GM04503 (cell line): ENCODE measurements at places on chromosomes 3 and 15.
A peak's percentile ranks its signal among the peaks of the same experiment; 100 is the strongest.

- DNase-seq: no peak
Observed at GRCh38 chr3:38482951-38483350, 13.2 kb upstream of the EXOG start.

DNA sequence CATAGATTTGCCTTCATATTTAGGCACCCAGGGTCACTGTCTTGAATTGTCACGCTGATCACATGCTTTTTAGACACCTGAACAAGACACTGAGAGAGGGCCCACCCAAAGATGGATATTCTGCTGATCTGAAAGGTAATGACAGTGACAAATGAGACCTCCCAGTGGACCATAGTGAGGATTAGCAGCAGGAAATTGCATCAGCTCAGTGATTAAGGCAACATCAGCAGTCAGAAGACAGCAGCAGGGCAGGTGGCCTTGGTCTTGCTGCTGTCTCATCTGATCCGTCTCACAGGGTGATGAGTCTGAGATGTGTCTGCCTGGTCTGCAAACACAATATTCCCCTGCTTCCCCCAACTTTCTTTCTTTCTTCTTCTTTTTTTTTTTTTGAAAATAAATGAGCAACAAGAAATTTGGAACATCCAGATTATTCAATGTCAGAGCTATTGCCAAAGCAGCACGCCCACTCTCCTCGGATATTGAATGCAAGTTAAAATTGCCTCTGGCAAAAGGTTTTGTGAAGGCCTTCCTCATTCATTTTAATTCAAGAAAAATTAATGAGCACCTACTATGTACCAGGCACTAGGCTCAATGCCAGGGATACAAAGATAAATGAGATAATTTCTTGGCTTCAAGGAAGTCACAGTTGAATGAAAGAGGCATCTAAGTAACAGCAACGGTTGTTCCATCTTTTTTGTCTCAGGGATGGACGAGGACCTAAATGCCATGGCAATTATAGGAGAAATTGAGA, 14.1 kb downstream of the OTOL1 start:
- no peak for DNase-seq

- DNase-seq: no peak
Observed at GRCh38 chr3:36697229-36698001, 66.9 kb downstream of the DCLK3 start.

DNA sequence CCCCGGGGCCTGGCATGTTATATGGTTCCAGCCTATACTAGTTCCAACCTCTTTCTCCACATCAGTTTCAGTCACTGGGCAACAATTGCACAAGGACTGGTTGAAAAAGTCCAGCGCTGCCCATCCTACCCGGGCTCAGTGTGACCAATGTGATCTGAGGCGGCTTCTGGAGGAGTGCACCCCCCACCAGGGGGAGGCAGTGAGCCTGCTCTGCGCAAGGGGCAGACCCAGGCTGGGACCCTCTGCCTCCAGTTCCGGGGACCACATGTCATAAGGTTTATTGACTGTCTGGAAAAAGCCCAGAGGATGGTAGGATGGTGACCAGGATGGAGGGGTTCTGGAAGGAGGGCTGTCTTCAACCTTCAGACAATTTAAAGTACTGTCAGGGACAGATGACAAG, 25.6 kb upstream of the NR2E3 start:
- no peak for DNase-seq

DNA sequence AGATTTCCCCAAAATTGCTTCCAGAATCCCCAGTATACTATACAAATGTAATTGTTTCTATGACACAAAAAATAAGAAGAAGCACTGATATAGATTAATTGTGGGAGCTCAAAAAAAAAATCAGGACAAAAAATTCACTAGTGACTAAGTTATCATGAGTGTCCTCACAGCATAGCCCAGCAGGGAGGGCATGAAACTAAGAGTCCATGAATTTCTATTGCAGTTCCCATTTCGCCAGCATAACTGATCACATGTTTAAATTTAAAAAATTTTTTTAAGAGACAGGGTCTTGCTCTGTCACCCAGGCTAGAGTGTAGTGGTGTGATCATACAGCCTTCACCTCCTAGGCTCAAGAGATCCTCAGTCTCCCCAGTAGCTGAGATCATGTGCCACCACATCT, 10.6 kb downstream of the NCEH1 start:
- no peak for DNase-seq

DNA sequence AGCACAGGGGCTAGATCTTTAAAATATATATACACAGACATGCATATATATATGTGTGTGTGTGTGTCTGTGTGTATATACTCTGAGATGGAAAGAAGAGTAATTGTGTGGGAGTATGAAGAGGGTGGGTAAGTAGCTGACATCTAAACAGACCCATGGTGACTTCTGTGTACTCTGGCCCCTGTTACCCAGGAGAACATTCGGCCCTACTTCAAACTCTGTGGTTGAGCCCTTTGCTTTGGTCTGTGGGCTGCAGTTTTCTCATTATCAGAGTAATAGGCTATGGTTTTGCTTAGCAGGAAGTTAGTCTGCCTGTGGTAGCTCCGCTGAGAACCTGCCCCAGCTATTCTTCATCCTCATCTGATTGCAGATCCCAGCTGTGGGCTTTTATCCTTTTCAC, 141.4 kb downstream of the RBPMS2 start:
- DNase-seq: no peak

GRCh38 chr3:15206662-15207576, 873 bp downstream of the CAPN7 start:
- DNase-seq: no peak

DNA sequence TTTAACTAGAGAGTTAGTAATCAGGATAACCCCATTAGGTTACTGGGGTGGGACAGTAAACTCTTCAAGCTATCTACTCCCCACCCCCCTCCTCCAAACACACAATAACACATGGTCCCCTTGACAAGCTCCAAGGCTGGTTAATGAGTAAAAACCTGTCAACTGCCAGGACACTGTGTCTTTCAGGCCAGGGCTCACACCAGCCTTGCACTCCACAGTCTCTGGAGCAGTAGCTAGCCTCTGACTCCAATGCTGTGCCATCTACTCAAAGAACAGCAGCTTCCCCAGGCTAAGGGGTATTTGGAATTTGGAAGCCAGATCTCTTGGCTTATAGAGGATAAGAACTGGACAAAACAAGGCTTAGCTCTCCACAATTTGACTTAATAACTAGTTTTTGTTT, 115.8 kb downstream of the LRIG1 start:
- DNase-seq: no peak

DNA sequence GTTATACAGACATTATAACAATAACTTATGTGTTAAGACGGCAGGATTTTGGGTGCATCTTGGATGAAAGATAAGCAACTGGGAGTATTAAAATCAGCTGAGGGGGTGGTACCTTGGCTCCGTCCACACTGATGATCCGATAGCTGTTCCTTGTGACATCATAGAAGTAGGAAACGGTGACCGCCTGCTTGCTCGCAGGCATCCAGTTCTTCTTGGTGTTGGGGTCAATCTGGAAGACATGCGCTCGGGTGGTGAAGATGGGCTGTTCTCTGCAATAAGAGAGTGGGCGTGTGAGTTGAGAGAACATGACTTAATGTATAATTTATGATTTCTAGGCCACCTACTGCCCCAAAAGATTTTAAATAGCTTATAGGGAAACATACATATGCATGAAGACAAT, 59.9 kb downstream of the HOMER2 start:
- no peak for DNase-seq

DNA sequence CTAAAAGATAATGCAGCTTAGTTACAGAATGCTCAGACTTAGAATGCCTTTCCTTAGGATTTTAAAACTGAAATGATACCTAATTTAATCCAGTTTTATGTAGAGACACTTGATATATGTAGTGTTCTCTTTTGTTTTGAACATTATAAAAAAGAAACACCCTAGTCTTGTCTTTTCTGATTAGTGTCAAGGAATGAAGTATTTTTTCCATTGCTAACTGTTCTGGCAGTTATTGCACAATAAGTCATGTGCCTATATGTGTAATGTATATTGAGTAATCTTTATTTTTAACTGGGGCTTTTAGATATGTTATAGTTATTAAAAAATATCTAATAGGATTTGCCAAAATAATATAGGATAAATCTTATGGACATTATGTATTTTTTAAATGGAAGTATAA, 4.5 kb downstream of the ARL8B start:
- no peak for DNase-seq

DNA sequence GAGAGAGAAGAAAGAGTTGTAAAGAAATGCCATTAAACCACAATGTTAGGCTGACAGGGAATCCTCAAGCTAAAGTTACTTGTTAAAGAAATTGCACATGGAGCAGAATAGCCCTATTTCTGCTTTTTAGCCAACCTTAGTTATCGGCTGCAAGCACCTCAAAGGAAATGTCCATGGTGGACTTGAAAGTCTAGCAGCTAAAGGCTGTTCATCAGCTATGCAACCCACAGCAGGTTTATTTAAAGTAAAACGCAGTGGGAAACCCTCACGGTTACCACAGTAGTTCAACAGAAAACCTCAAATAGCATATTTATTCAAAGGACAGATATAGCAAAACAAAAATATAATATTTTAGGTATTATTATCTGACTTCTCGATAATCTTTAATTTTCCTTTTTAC, 967.2 kb downstream of the IGSF11 start:
- no peak for DNase-seq

- no peak for DNase-seq
Observed at GRCh38 chr3:69197922-69198530, 75.6 kb upstream of the LMOD3 start.

GRCh38 chr3:16399473-16399872, 114.0 kb downstream of the RFTN1 start:
- peak; percentile 58 for DNase-seq

- DNase-seq: no peak
Observed at GRCh38 chr3:6577584-6577983, 283.3 kb upstream of the GRM7 start.

GRCh38 chr3:142502187-142502985, 54.5 kb upstream of the XRN1 start:
- no peak for DNase-seq

- DNase-seq: no peak
Observed at GRCh38 chr15:32852771-32853170, 135.0 kb downstream of the GREM1 start.

DNA sequence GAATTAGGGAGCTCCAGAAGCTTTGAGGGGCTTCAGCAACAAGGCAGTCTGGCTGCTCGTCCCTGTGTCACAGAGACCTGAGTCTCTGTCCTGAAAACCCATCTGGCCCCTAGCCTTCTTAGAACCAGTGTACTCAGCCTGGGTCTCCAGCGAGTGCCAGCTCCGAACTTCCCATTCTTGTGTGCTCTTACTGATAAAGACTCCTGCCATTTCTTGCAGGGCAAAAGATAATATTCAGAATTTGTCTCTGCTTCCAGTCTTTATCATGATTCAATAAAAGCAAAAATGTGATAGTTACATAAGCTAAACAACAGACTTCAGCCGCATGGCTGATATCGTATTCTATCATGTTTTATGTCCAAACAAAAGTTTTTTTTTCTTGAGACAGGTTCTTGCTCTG, 36.0 kb upstream of the BCL2A1 start:
- DNase-seq: no peak

DNA sequence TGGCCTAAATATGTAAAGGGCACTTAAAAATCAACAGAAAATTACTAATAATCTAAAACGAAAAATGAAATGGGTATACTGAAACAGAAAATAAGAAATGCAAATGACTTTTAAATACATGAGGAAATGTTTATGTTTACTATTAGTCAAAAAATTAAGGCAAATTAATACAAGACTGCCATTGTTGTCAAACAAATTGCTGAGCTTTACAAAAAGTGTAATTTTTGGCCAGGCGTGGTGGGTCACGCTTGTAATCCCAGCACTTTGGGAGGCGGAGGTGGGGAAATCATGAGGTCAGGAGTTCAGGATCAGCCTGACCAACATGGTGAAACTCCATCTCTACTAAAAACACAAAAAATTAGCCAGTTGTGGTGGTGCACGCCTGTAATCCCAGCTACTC, 343.9 kb upstream of the SGO1 start:
- no peak for DNase-seq

DNA sequence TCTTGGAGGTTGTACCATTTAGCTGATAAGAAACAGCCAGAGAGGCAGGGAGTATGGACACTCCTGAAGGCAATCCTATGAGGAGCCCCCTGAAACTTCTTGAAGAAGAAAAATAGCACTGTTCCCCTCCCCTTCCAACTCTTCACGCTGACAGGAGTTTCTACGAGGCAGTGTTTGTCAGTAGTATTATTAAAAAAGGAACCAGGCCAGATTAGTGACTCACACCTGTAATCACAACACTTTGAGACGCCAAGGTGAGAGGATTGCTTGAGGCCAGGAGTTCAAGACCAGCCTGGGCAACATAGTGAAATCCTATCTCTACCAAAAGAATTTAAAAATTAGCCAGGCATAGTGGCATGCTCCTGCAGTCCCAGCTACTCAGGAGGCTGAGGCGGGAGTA, 38.7 kb downstream of the WWTR1 start:
- no peak for DNase-seq

GRCh38 chr15:89499156-89499555, 2.8 kb upstream of the RHCG start:
- DNase-seq: no peak

- DNase-seq: no peak
Observed at GRCh38 chr3:67739851-67740250, 85.4 kb upstream of the SUCLG2 start.

GRCh38 chr3:31804251-31805051, 176.6 kb downstream of the OSBPL10 start:
- DNase-seq: no peak

DNA sequence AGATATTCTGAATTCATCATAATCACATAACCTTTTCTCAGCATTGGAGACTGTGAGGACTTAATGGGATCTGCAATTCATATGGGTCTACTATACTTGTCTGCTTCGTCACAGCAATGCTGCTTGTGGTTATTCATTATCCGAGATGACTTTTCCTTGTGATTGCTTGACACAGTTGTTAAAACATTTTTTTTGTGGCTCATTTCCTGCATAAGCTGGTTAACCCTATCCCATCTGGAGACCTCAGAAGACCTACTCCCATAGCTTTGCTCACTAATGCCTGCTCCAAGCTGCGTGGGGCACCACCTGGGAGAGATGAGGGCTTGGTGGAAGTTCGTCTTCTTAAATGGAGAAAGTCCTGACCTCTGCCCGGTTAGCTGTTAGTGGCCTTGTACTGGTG, 360.8 kb downstream of the CHST2 start:
- DNase-seq: no peak

DNA sequence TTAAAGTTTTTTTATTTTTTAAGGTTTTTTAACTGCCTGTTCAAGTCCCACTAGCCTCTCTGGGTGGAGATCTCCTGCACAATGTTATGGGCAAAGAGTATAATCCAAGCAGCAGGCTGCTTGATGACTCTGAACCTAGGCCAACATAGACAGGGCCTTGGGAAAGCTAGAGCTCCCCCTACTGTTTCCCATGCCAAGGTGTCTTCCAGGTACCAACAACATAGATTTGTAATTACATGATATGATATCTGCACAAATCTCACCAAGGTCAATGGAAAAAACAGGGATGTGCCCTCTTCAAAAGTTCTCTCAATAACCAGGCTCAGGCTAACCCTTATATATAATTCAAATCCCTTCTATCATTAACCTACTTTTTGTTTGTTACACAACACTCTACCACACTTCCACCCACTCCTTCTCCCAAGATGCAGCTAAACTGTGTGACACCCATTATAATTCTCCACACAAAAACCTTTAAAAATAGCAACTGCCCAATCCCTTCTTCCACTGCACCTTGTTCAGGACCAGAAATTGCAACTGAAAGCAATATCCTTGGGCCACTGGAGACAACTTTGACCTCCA, 43.8 kb downstream of the RBM15B start:
- peak; percentile 11 for DNase-seq
